ENCODE measurements at places on chromosomes 1 and 21. TPM values are rescaled to one million over a fixed set of nuclear protein-coding genes. Genes with fewer than 3 reads are reported as not detected.

The UBE2U gene
- total RNA-seq: not detected

The FH gene
- 55.7 TPM for total RNA-seq

- no peak for DNase-seq
- no peak overlapping the region for H3K27ac ChIP-seq
- H3K36me3 ChIP-seq: no peaks in the 10 kb centered on the region
- peaks cover 46% of the 10 kb centered on the region for H3K27me3 ChIP-seq
- no peak overlapping the region for H3K4me3 ChIP-seq
These were observed 9.2 kb downstream of the POU3F1 start for GRCh38 chr1:38037221-38037939.

DNA sequence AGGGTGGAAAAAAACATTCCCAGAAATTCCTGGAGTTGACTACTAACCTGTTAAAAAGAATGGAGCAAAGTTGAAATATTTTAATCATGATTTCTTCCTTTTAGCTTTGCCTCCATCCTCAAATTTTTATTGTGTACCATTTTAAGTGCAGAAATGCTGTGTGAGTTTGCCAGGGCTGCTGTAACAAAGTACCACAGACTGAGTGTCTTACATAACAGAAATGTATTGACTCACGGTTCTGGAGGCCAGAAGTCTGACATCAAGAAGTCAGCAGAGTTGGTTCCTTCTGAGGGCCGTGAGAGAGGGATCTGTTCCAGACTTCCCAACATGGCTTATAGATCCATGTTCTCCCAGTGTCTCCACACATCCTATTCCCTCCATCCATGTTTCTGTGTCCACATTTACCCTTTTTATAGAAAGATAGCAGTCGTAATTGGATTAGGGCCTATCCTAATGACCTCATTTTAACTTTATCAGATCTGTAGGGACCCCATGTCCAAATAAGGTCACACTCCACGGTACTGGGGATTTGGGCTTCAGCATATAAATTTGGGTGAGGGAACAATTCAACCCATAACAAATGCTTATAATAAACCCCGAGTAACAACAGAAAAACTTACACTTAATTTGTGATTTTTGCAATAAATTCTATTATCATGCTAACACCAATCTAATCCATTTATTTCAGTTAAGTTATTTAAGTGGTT lies 12.7 kb downstream of the SNX7 start:
- H3K4me3 ChIP-seq: no peak overlapping the region
- no peaks in the 10 kb centered on the region for H3K27me3 ChIP-seq
- no peaks in the 10 kb centered on the region for H3K36me3 ChIP-seq
- no peak for DNase-seq
- H3K4me1 ChIP-seq: no peaks in the 10 kb centered on the region

DNA sequence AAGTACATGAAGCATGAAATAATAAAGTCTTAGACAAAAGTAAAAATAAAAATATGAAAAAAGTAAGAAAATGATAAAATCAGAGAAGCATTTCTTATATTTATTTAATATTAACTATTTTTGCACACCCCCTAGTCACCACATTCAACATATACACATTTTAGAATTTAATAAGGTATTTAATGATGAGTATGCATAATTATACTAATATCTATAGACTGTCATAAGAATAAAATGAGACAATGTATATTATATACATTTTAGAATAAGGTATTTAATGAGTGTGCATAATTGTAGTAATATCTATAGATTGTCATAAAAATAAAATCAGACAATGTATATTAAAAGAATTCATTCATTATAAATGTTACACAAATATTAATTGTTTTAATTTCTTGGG lies 18.9 kb downstream of the PIGK start:
- H3K36me3 ChIP-seq: no peaks in the 10 kb centered on the region
- no peak overlapping the region for H3K4me3 ChIP-seq
- no peak overlapping the region for H3K27ac ChIP-seq
- DNase-seq: no peak
- H3K27me3 ChIP-seq: no peaks in the 10 kb centered on the region
- H3K4me1 ChIP-seq: no peaks in the 10 kb centered on the region

DNA sequence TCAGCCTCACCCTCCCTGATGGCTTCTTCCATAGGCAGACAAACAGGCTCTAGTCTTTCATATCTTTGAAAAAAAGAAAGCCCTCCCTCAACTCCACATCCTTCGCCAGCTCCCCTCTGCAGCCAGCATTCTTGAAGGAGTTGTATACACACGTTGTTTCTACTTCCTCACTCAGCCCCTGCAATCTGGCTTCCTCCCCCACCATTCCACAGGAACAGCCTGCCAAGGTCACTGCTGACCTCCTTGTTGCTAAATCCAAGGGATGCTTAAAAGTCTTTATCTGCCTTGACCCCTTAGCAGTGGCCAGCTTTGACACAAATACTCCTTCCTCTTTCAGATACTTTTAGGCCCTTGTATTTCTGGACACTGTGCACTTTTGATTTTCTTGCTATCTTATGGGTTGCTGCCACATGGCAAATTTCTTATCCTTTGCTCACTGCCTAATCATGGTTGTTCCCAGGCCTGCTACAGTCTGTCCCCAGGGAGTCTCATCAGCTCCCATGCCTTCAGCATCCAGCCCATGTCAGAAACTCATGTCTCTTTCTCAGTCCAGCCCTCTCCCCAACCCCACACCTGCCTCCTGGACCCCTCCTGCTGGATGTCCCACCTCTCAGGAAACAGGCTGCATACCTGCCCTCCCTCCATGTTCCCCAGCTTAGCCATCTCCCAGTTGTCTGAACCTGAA lies 8.3 kb downstream of the FAM229A start:
- no peak for DNase-seq
- H3K4me1 ChIP-seq: peaks cover 33% of the 10 kb centered on the region
- no peaks in the 10 kb centered on the region for H3K36me3 ChIP-seq
- H3K27me3 ChIP-seq: no peaks in the 10 kb centered on the region
- no peak overlapping the region for H3K4me3 ChIP-seq
- H3K27ac ChIP-seq: peak overlapping the region; percentile 90

- H3K36me3 ChIP-seq: no peaks in the 10 kb centered on the region
- H3K27me3 ChIP-seq: no peaks in the 10 kb centered on the region
- no peaks in the 10 kb centered on the region for H3K4me1 ChIP-seq
- H3K4me3 ChIP-seq: no peak overlapping the region
These were observed 132.6 kb upstream of the CTTNBP2NL start for GRCh38 chr1:112263453-112263852.
